Colonic mucosa (tissue), 4 donors: ENCODE measurements at places on chromosomes 16 and 17.
A peak's percentile ranks its signal among the peaks of the same experiment; 100 is the strongest.

DNA sequence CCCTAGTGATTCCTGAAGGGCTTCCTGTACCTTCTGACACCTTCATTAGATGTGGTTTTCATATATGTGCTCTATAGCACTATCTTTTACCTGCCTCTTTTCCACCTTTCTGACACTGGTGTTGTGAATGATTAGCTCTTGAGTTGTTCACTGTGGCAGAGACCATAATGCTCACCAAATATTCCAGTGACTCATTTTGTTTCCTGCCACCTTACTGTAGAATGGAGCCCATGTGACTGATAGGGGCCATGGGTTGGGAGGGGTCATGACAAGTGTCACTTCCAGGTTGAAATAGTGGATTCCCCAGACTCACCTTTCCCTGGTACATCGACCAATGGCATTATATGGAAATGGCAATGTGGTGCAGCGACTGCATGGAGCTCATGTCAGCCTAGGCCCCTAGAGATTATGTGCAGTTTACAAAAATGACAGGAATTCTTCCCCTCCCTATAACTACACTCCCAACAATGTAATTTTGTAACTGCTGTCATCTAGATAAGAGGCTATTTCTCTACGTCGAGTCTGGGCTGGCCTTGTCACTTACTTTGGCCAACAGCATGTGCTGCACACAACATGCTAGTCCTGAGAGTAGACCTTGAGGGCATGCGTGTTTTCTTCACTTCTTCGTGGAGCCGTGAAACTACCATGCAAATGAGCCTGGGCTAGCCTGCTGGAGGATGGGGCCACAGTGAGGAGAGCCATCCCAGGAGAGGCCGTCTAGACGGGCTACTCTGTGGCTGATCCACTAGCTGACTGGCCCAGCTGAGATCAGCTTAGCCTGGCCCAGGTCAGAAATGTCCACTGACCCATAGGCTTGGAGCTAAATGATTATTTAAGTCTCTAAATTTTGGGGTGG lies 409.5 kb downstream of the CA10 start:
- H3K27ac ChIP-seq: no peak overlapping the region
- no peaks in the 10 kb centered on the region for H3K4me1 ChIP-seq
- H3K4me3 ChIP-seq: no peak overlapping the region
- no peaks in the 10 kb centered on the region for H3K27me3 ChIP-seq
- no peak for DNase-seq
- no peaks in the 10 kb centered on the region for H3K36me3 ChIP-seq

- no peaks in the 10 kb centered on the region for H3K4me1 ChIP-seq
- DNase-seq: no peak
- no peak overlapping the region for H3K4me3 ChIP-seq
- no peaks in the 10 kb centered on the region for H3K27me3 ChIP-seq
Measured at GRCh38 chr16:881219-882097, 80.9 kb upstream of the GNG13 start.

GRCh38 chr16:84766978-84767773 lies 52.6 kb upstream of the CRISPLD2 start:
- H3K4me1 ChIP-seq: no peaks in the 10 kb centered on the region
- H3K27ac ChIP-seq: no peak overlapping the region
- DNase-seq: no peak

DNA sequence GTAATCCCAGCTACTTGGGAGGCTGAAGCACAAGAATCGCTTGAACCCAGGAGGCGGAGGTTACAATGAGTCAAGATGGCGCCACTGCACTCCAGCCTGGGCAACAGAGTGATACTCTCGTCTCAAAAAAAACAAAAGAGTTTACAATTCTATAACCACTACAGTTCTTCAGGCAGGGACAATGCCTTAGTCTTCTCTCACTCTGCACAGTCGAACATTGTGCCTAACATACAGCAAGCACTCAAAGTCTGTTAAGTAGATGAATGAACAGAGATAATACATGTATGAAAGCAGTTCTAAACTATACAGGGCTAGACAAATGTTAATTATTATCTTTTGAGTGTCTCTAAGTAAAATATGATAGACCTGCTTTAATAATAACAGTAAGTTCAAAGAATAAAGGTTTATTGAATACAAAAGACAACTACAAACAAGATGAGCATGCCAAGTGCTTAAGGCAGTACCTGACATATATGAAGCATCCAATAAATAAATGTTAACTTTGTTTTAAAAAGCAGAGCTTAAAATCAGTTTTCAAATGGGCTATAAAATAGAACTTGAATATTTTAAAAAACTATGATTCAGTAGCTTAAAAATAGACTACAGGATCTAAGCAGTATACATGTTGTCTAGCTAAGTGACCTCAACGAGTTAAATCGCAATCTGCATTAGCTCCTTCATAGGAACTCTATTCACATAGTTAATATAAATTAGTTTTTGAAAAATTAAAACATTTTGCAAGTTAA lies 19.3 kb downstream of the INTS2 start:
- H3K27me3 ChIP-seq: no peaks in the 10 kb centered on the region
- no peak overlapping the region for H3K4me3 ChIP-seq
- DNase-seq: no peak
- no peaks in the 10 kb centered on the region for H3K36me3 ChIP-seq

- H3K27me3 ChIP-seq: no peaks in the 10 kb centered on the region
- H3K27ac ChIP-seq: no peak overlapping the region
- no peaks in the 10 kb centered on the region for H3K4me1 ChIP-seq
Measured at GRCh38 chr16:85507342-85507741, 105.8 kb upstream of the GSE1 start.

DNA sequence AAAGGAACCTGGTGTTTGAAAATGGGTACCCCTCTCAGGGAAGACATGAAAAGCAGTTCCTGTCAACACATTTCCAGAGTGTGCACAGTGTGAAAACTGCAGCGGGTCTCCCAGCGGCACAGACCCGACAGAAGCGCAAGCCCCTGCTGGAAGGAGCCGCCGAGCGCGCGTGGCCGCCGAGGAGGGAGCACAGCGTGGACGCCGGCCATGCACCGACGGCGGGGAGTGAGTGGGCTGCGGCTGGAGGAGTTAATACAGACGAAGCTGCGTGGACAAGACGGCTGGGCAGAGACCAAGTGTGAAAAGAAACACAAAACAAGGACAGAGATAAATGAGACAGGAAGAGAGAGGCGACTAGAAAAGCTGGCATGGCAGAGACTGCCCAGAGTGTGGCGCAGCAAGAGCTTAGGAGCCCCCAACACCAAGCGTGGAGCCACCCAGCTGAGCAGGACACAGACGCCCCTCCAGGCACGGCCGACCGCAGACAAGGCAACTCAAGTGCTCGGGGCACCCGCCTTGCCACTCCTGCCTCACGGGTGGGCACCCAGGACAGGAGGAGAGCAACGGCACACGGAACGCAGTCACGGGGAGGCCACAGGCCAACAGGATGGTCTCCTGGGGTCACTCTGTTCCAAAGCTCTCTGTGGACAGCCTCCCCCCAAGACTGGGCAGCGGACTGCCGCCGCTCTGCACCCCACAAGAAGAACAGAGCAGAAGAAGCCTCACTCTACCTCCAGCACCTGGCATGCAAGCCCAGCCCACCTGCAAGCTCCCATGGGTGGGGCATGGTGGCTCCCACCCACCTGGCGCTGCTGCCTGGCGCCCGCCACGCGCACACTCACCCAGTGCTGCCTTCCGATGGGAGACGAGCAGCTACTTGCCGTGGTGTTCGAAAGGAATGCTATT lies 16.5 kb downstream of the SLC16A3 start:
- H3K4me1 ChIP-seq: peaks cover 32% of the 10 kb centered on the region
- H3K36me3 ChIP-seq: peaks cover 48% of the 10 kb centered on the region
- H3K4me3 ChIP-seq: no peak overlapping the region
- no peaks in the 10 kb centered on the region for H3K27me3 ChIP-seq
- no peak for DNase-seq

DNA sequence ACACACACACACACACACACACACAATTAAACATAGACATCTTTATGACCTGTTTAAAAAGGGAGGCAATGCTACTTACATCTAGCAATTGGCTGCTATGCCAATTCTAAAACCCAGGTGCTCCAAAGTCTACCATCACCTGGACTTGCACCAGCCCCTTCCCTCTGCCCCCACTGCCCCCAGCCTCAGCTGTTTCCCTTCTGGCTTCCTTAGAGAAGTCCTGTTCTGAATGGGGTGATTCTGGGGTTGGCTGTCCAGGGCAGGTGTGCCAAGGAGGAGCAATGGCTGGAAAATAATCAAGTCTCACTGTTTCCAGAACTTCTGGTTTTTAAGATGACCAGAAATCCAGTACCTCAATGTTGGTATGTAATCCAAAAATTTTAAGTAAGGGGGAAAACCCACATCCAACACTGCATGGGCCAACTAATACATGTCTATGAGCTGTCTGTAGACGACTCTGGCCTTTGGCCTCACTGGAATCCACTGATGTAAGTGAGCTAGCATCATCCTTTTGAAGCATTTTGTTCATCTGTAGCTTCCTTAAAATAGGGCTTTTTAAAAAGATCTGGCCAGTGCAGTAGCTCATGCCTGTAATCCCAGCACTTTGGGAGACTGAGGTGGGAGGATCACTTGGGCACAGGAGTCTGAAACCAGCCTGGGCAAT lies 2.1 kb downstream of the IFT20 start:
- no peak for DNase-seq
- peaks cover 8% of the 10 kb centered on the region for H3K4me1 ChIP-seq
- no peaks in the 10 kb centered on the region for H3K36me3 ChIP-seq
- H3K4me3 ChIP-seq: no peak overlapping the region

- DNase-seq: no peak
- peaks cover 3% of the 10 kb centered on the region for H3K36me3 ChIP-seq
- no peak overlapping the region for H3K27ac ChIP-seq
- H3K4me1 ChIP-seq: no peaks in the 10 kb centered on the region
- no peaks in the 10 kb centered on the region for H3K27me3 ChIP-seq
Measured at GRCh38 chr16:58037365-58038057, 12.0 kb downstream of the MMP15 start.

- DNase-seq: no peak
- peaks cover 21% of the 10 kb centered on the region for H3K4me1 ChIP-seq
- no peak overlapping the region for H3K27ac ChIP-seq
- H3K27me3 ChIP-seq: no peaks in the 10 kb centered on the region
Measured at GRCh38 chr17:78132767-78133178, 2.2 kb downstream of the TMC8 start.

DNA sequence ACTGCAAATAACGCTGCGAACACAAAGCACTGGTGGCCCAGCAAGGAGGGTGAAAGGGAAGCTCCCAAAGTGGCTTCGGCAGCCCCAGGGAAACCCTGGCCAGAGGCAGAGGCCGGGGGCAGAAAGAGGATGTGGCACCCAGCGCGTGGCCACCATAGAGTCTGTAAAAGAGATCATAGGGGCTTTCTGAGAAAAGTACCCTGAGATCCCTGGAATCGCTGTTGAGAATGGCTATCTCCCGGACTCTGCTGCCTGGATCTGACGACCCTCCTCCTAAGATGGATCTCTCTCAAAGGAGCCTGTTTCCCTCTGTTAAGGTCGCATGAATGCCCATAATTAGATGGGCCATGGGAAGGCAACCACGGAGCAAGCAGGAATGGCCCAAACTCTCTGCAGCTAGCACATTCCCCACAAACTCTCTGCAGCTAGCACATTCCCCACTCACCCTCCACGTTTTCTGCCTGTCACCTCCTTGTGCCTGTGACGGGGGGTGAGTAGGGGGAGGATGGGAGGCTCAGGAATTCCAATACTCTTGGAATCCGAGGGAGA lies 364.4 kb downstream of the XYLT1 start:
- no peaks in the 10 kb centered on the region for H3K4me1 ChIP-seq
- H3K27me3 ChIP-seq: no peaks in the 10 kb centered on the region
- H3K27ac ChIP-seq: no peak overlapping the region

- no peak overlapping the region for H3K27ac ChIP-seq
- H3K4me1 ChIP-seq: no peaks in the 10 kb centered on the region
- no peak for DNase-seq
- no peaks in the 10 kb centered on the region for H3K27me3 ChIP-seq
- H3K4me3 ChIP-seq: no peak overlapping the region
Measured at GRCh38 chr16:56777482-56777881, 47.6 kb downstream of the NUP93 start.

DNA sequence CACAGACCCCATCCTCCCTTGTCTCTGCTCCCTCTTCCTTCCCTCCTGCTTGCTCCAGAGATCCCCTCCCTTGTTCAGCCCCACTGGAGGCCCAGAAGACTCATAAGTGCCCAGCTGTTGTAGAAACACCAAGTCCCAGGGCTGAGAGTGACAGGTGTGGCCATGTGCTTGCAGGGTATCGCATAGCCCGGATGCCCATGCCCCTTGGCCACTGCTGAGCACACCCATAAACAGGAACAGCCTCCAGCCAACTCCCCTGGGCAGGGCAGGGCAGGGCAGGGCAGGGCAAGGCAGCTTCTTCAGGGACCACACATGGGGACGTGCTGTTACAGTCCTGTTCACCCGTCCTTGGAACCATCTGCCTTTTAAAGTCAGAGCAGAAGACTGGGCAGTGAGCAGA lies 2.0 kb downstream of the CACNG1 start:
- peak; percentile 81 for DNase-seq
- no peaks in the 10 kb centered on the region for H3K4me1 ChIP-seq
- no peaks in the 10 kb centered on the region for H3K27me3 ChIP-seq
- no peak overlapping the region for H3K27ac ChIP-seq
- no peak overlapping the region for H3K4me3 ChIP-seq

- H3K36me3 ChIP-seq: no peaks in the 10 kb centered on the region
- H3K27ac ChIP-seq: peak overlapping the region; percentile 69
- H3K4me1 ChIP-seq: no peaks in the 10 kb centered on the region
Measured at GRCh38 chr17:37745801-37746426, 1.1 kb upstream of the HNF1B start.

- no peak for DNase-seq
- no peaks in the 10 kb centered on the region for H3K4me1 ChIP-seq
- H3K4me3 ChIP-seq: no peak overlapping the region
Measured at GRCh38 chr16:72066747-72067146, 3.7 kb downstream of the HPR start.

DNA sequence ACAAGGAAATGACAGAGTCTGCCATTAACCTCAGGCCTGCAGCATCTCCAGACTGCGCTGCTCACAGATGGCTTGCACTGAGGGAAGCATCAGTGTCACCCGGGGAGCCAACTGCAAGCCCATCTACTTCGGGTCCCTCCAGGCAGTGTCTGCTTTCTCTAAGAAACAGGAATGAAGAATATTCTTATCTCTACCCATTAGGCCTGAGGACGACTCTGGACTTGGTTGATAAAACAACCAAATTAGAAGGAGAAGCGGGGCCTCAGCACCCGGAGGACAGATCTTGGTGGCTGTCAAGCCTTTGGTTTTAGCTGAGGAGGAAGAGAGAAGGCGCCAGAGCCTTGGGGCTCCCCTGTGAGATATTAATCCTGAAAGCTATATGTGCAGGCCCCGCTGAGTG lies 19.5 kb upstream of the MGAT5B start:
- no peaks in the 10 kb centered on the region for H3K4me1 ChIP-seq
- H3K4me3 ChIP-seq: no peak overlapping the region
- H3K27me3 ChIP-seq: no peaks in the 10 kb centered on the region

DNA sequence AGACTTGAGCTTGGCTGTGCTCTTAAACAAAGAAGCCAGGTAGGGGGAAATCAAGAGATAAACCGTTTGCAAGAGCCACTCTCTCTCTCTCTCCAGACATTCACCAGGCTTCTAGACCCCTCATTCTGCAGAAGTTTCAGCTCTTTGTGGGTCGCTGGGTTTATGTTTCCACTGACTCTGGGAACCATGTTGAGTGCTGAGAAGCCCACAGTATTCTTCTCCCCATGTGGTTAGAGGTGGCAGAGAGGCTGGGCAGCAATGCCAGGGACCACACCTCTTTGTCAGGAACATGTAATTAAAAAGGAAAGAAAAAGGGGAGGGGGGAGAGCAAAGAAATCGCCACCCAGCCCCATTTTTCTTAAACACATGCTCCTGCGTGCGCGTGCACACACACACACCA lies 154.8 kb upstream of the SOX9 start:
- no peaks in the 10 kb centered on the region for H3K27me3 ChIP-seq
- H3K4me1 ChIP-seq: no peaks in the 10 kb centered on the region
- H3K4me3 ChIP-seq: no peak overlapping the region
- no peak for DNase-seq
- no peak overlapping the region for H3K27ac ChIP-seq
- no peaks in the 10 kb centered on the region for H3K36me3 ChIP-seq
